CD14-positive monocyte (primary cell): ENCODE measurements at places on chromosomes 11 and 22. TPM values are rescaled to one million over a fixed set of nuclear protein-coding genes. Genes with fewer than 3 reads are reported as not detected.

DNA sequence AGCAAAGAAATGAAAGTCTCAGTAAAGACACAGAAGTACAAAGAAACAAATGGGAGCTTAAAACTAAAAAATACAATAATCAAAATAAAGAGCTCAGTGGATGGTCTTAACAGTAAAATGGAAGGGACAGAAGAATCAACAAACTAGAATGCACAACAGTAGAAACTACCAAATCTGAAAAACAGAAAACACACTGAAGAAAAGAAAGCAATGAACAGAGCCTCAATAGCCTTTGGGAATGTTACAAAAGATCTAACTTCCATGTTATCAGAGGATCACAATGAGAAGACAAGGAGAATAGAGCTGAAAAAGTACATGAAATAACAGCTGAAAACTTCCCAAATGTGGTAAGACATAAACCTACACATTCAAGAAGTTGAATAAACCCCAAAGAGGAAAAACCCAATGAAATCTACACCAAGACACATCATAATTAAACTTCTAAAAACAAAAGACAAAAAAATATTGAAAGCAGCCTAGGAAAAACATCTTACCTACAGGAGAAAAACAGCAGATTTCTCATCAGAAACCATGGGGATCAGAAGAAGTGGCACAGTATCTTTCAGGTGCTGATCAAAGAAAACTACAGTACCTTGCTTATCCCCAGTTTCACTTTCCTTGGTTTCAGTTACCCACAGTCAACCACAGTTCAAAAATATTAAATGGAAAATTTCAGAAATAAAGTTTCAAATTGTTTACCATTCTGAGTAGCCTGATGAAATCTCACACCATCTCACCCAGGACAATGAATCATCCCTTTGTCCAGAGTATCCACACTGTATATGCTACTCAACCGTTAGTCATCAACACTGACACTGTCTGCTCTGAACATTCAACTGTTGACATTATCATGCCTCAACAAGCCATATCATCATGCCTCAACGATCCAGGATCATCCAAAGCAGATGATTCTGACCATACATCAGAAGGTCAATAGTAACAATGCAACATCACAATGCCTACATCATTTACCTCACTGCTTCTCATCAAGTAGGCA lies 22.2 kb downstream of the RRAS2 start:
- no peak for DNase-seq

GRCh38 chr11:70419307-70420007 lies 21.1 kb downstream of the CTTN start:
- DNase-seq, result no peak

GRCh38 chr11:64357904-64358535 lies 942 bp upstream of the RPS6KA4 start:
- no peak for DNase-seq

DNA sequence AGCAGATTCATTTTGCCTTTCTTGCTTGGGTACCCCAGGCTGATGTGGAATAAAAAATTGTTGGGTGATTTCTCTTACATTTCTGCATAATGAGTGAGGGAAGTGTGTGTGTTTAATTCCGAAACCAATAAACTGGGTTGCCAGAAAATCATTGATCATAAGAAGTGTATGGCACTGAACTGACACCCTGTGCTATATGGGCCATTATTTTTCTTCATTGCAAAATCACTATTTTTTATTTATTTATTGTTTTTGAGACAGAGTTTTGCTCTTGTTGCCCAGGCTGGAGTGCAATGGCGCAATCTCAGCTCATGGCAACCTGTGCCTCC lies 14.6 kb upstream of the HIKESHI start:
- no peak for DNase-seq

The NF2 gene
- 15.5 TPM for polyA plus RNA-seq

The DTX4 gene
- 1.1 TPM for polyA plus RNA-seq

The SCN3B gene
- polyA plus RNA-seq, result not detected in 2 replicates

DNA sequence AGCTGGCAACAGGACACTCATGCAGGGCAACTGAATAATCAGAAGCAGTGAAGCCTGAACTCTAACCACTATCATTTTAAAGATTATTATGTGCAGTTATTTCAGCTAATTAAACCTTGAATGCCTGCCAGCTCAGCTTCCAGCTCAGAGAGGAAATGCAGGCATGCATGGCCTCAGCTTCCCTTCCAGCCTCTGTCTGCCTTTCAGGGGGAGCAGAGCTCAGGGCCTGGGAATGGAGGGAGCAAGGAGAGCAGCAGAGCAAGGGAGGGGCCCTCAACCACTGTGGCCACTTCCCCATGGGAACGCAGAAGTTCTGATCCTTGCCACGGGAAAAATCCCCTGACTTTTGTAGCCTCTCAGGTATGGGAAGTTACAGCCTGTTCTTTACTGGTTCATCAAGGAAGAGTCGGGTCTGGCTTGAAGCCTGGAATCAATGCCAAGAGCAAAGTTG lies 32.5 kb upstream of the APLNR start:
- DNase-seq, result no peak

The LARGE2 gene
- 0.12 and 0.48 TPM in 2 replicates for polyA plus RNA-seq

DNA sequence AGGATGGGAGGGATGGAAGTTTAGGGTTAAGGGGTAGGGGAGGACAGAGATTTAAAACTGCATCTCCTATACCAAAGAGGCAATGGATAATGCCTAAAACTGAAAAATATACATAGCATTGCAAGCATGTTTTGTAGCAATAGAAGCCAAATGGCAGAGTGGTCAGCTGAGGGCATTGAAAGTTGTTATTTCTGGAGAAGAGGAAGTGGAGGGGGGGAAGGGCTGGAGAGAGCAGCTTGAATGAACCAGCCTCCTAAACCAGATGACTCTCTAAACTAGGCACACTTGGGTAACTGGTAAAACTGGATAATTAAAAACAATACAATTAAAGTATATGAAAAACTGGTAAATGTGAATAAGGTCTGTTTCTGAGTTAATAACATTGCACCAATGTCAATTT lies 70.3 kb upstream of the TP53I11 start:
- DNase-seq, result peak; percentile 39

DNA sequence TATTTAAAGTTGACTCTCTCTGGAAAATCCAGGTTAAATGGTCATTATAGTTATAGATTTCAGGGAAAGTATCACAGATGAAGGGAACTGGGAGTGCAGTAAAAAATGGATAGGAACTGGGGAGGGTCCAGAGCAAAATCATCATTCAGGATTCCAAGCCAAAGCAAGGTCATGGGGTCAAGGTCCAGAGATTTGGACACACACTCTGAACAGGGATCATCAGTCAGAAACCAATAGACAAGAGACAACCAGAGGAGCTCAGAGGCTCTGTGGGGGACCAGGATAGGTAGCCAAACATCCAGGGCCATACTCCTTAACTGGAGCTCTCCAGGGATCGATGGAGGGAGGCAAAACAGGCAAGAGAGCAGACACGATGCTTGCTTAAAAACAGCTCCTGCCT lies 27.3 kb upstream of the PSMA1 start:
- DNase-seq, result no peak

DNA sequence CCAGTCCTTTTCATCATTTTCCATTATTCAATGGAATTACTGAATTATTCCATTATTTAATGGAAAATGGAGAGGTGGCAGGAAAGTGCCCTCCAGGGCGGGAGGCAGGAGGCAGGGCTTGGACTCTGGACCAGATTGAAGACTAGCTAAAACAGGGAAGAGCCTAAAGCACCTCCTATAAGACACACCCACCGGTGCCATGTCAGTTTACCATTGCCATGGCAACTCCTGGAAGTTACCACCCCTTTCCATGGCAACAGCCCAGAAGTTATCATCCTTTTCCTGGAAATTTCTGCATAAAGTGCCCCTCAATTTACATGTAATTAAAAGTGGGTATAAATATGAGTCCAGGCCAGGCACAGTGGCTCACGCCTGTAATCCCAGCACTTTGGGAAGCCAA lies 443.7 kb downstream of the TBC1D22A start:
- no peak for DNase-seq

GRCh38 chr22:19289475-19290161 lies 1.9 kb downstream of the CLTCL1 start:
- DNase-seq, result no peak

The IGHMBP2 gene
- polyA plus RNA-seq, result 6.0 TPM

- no peak for DNase-seq
These were observed 1.3 kb upstream of the SC5D start for GRCh38 chr11:121291319-121291718.

DNA sequence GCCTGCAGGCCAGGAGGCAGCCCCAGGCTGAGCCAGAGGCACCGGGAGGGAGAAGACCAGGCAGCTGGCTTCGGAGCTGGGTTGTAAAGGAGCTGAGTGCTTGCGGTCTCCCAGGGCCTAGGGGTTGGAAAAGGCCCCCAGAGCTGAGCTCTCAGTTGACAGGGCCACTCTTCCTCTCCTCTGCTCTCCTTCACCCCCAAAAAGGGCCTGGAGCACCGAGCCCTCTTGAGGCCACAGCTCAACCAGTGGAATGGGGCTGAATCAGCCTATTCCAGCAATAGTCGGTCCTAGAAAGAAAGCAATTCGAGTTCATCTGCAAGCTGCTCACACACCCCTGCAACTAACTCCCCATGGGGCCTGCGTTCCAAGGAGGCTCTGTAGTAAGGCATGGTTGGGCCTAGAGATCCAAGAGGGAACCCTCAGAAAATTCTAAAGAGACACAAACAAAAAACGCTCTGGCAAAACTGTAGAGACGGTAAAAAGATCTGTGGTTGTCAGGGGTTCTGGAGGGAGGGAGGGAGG lies 205.0 kb downstream of the BUD13 start:
- DNase-seq, result no peak
